ENCODE measurements at places on chromosomes 3 and 15.

GRCh38 chr15:76787273-76787672 lies 117.9 kb downstream of the SCAPER start:
- DNase-seq = no peak

DNA sequence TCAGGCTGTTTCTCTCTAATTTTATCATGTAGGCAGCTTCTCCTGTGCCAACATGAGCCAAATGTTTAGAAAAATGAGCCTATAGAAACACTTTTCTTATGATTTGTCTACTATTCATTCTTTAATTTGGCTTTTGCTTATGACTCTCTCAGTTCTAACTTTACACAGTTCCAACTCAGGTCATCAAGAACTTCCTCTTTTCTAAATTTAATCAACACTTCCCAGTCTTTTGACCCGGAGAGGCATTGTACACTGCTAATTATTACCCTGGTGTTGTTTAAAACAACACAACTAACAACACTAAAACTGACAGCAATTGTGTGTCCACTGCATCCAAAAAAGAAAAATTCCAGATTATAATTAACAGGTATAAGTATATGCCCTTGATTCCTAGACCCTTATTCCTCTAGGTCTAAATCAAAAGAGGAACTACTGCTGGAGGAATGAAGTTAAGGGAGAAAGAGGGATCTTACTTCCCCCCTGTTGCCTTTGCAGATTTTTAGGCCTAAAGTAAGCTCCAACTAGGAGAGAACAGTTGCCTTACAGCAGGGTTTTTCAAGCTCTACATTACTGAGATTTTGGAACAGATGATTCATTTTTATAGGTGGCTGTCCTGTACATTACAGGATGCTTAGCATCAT lies 332.2 kb upstream of the GOLIM4 start:
- no peak for DNase-seq

DNA sequence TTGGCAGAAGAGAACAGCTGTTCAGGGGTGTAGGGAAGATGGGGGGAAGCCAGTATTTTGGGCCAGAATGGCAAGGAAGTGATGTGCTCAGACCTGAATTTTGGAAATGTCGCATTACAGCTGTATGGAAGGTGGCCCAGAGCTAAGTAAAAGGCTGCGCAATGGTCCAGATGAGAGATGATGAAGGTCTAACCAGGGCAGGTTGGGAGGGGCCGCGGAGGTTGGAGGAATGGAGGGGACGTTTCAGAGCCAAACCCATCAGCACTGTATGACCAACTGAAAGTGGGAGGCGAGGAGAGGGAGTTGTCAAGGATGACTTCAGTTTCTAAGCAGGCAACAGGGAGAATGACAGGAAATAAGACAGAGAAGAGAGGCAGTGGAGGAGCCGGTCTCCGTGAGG lies 60.8 kb downstream of the ADCY5 start:
- DNase-seq = no peak

DNA sequence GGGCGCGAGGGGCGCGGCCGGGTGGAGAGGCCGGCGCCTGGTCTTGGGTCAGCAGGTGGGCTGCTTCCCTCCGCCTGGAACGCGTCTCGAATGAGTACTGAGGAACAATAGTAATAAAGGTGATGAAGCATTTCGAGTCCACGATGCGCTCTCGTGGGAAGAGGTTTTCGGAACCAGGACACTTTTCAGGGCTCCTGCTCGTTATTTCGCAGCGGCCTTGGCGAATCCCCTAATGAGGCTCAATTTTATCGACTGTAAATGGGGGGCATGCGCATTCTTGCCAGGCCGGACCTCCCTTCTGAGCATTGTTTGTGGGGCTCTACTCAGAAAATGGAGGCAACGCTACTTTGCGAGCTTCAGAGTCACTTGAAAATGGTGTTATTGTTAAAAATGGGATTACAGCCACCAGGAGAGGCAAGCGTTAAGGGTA lies 1.2 kb downstream of the NR2C2 start:
- DNase-seq = no peak

DNA sequence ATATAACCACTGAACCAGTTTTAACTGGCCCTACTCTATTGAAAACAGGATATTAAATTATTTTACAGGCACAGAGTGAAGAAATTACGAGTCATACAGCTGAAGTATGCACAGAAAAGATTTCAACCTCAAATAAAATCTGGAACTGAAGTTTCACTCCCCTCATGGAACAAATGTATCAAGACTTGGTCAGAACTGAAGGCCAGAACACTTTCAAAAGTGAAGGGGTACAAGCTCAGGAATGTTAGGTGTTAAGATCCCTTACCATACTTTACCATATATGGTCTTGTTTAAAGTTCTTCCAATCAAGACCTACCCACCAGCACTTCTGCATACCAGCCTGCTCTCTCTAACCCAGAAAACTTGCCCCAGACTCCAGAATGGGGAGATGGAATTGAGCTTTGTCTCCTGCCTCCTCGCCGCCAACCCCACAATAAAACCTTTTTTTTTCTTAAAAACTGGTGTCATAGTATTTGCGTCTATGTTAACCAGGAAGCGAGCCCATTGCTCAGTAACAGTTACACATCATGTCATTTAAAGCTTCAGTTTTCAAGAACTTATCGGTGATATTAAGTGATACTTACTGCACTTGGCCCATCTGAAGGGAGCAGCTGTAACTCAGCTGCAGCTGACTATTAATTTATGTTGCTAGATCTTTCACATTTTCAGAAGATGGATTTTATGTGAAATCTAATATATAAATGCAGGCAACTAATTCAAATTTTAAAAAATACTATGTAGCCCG lies 59.9 kb downstream of the OXSM start:
- no peak for DNase-seq

GRCh38 chr15:76070921-76071635 lies 11.3 kb downstream of the TMEM266 start:
- DNase-seq = no peak

DNA sequence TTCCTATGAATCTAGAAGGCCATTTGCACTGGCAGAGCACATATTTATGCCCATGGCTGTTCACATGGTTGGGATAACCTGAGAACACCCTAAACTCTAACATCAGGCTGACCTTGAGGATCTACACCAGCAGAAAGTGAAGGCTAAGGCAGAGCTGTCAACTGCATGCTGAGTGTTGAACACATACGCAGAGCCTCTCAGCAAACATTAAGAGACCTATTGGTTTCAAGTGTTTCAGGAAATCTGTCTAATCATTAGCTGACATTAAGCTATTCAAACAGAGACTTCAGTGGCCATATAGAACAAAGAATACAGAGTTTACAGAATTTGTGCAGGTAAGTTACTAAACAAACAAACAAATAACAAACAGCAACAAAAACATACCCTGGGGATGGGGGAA lies 16.1 kb upstream of the SEC61A1 start:
- DNase-seq = no peak

DNA sequence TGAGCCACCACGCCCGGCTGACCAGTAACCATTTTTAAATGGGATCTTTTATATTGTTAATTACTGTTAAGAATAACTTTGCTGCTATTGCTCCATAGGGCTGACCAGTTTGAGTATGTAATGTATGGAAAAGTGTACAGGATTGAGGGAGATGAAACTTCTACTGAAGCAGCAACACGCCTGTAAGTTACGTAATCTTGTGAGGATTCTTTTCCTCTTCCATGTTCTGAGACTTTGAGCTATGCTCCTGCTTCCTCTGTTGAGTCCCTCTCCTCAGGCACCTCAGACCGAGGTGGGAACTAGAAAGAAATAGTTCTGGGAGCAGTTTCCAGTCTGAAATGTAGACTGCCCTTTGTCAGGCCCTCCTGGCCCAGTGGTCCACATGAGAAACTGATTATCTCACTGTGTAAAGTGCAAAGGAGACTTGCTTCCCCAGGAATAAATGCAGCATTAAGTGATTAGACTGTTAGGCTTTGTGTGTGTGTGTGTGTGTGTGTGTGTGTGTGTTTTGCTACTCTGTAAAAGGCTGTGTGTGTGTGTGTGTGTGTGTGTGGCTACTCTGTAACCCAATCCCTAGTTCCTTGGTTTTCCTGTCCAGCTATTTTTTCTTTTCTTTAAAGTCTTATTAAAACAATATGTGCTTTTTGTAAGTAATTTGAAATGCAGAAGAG lies 5.2 kb downstream of the POLR2H start:
- no peak for DNase-seq

DNA sequence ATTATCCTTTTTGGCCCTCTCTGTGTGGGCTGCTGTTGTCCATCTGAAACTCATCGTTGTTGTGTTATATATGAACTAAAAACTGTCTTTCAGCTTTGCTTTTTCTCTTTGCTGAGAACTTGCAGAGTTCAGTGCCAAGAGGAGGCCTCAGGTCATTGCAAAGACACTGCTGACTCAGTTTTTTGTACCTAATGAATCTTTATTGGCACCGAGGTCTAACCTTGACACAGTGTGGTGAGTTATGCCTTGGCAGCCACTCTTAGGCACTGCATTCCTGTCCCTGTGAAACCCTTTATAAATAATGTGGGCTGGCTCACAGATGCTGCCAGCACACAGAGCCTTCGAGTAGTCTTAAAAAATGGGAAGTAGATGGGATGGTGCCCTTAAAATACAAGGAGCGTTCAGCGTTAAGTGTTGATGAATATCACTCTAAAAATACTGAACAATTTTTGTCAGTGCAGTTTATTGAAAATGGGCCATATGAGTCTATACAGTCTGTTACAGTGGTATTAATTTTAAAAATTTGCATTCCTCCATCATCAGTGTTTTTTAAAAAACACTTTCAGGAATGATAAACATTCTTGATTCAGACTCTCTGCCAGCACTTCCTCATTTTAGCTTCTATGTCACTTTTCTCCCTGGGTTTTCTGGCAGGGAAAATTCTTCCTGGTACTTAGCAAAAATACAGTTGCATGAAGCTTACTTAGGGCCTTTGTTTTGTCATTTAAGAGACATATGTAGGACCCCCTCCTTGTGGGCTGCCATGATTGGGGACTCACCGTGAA lies 234.1 kb downstream of the CACNA2D3 start:
- no peak for DNase-seq

GRCh38 chr3:160099834-160100233 lies 111.2 kb downstream of the IL12A start:
- no peak for DNase-seq

- DNase-seq = no peak
Measured at GRCh38 chr15:70101459-70102113, 3.9 kb upstream of the TLE3 start.

- DNase-seq = no peak
Measured at GRCh38 chr3:126607214-126607908, 47.6 kb downstream of the TXNRD3 start.

DNA sequence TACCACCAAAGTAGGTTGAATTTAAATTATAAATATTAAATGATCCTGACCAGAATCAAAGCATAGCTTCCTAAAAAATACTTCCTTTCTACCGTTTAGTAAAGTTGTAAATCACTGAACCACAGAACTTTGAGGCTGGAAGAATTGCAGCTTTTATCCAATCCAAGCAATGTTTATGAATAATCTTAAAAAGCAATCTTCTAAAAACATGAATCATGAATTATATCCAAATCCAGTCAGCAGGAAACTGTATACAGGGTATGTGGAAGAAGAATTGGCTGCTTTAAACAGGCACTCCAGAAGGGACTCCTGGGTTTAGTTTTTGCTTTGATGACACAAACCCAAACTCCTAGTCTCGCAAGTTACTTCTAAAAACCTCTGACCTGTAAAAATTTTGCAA lies 30.2 kb downstream of the HEG1 start:
- DNase-seq = no peak

GRCh38 chr3:3334491-3334890 lies 155.0 kb upstream of the CRBN start:
- DNase-seq = no peak

DNA sequence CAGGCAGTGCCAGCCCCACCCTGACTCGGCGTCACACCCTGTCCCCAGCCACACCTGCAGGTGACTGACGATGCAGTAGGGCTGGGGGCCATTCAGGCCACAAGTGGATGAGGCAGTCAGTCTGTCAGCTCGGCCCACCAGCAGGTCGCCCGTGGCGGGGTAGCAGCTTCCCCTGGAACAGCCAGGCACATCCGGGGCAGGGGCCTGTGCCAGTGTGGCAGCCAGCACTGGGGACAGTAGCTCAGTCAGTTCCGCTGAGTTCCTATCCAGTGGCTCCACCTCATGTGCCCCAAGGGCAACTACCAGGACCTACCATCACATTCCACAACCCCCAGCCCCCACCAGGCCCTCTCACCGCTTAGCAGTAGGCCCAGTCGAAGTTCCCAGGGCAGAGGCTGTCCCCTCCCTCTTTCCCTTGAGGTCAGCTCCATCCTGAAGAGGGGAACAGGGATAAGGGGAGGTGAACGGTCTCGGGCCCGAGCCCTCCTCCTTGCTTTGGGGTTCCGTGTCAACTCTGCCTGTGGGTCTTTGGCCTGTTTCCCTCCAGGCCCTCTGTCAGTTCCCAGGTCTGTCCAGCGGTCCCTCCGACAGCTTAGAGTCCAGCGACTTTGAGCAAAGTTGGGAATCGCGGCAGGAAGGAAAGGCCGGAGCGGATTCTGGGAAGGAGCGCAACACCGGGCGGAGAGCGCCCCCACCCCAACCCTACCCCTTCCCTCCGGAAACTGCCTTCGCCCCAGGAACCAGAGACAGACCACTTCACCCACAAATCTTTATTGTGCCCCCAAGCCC lies at the start of gene LAMB2:
LAMB2 (minus strand) TSS at position 614 of the 789 bp plus-strand sequence; CDS start at position 431, 183 bp downstream.
- DNase-seq = no peak

DNA sequence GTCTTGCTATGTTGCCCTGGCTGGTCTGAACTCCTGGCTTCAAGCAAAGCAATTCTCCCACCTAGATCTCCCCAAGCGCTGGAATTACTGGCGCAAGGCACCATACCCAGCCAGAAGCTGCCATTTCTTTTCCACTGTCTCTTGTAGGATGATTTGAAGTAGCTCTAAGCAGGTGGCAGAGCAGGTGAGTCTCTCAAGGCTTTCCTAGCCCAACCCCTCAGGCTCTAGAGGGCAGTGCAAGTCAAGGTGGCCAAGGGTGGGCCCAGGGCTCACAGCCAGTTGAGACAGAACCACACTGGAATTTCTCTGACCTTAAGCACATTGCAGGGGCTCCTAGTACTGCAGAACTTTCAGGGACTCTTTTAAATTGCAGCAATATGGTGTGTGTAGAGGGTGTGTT lies 15.6 kb upstream of the DAG1 start:
- no peak for DNase-seq

DNA sequence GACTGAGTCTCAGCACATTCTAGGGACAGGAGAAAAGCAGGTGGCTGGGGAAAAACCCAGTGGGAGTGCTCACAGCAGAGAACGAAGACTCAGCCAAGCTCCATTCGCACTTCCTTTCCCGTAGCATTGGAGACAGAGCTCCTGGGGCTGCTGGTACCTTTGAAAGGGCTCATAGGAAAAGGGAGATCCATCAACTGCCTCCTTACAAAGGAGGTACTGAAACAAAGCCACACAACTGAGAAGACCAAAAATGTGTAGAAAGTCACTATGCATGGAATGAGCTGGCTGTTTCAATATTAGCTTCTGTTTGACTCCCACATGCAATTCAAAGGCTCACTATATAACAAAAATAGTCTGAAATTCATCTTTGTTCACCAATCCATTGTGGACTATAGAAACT lies 16.9 kb downstream of the STIMATE start:
- no peak for DNase-seq

DNA sequence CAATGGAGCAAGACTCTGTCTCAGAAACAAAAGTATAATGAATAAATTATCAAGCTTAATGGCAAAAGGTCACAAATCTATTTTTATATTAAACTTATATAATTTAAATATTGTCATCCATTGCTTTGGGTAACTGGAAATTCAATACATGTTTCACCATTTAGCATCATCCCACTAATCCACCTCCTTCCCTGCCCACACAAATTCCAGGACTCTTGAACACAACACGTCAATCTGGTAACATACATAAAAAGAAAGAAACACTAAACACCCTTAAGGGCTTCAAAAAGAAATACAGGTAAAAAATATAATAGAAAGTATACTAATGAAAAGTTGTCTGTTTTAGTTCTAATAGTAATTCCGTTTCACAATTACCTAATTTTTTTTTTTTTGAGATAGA lies 149.4 kb downstream of the STAG1 start:
- no peak for DNase-seq

- no peak for DNase-seq
Measured at GRCh38 chr3:101063401-101063800, 70.2 kb upstream of the ABI3BP start.

Measured in CMK (cell line).